ENCODE measurements at places on chromosomes 1 and 21.

- no peak for DNase-seq
Measured at GRCh38 chr21:41967708-41968107, 13.9 kb upstream of the C2CD2 start.

GRCh38 chr1:171877701-171878100, 36.4 kb downstream of the DNM3 start:
- peak; percentile 62 for DNase-seq

DNA sequence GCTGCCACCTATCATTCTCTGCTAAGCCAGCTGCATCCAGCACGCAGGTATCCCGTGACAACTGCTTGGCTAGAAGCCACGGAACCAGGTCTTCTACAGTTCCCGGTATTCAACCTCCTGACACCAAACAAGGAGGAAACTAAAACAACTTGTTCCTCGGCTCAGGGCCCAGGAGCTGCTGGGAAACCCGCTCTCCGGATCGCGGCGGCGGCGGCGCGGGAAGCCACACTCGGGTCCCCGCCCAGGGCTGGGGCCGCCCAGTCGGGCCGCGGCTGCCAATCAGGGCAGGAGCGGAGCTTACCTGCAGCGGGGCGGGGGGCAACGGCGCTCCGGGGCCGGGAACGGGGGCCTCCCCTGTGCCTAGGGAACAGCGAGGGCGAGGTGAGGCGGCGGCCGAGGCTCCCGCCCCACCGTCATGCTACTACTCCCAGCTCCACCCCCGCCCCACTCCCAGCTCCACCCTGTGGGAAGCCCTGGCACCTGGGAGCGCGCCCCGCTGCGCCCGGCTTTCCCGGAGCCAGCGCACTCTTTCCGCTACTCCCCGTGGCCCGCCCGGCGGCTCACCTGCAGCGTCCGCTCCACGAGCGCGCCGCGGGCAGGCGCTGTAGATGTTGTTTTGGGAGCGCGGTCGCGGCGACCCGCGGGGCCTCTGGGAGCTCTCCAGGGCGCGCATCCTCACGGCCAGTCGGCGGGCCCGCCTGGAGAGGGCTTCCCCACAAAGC, 12.1 kb downstream of the IL24 start:
- DNase-seq = no peak

DNA sequence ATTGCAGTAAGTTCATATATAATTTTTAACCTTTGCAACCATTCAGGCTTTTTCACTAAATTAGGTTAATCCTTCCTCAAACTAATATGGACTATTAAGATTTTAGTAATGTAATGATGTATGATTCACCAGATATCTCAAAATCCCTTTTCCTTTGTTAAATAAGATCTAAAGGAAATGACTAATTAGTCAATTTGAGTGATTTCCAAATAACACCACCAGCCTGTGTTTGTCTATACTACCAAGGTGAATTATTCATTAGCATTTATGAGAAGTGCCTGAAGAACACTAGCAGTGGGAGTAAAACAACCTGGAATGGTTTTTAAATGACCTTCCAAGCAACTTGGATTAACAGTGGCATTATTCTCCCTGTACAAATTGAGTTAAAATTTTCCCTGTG, 670.6 kb upstream of the PKN2 start:
- no peak for DNase-seq

- DNase-seq = no peak
Measured at GRCh38 chr1:151334822-151335221, 7.6 kb upstream of the PI4KB start.

- no peak for DNase-seq
Measured at GRCh38 chr21:32314806-32315205, 16.2 kb downstream of the MRAP start.

DNA sequence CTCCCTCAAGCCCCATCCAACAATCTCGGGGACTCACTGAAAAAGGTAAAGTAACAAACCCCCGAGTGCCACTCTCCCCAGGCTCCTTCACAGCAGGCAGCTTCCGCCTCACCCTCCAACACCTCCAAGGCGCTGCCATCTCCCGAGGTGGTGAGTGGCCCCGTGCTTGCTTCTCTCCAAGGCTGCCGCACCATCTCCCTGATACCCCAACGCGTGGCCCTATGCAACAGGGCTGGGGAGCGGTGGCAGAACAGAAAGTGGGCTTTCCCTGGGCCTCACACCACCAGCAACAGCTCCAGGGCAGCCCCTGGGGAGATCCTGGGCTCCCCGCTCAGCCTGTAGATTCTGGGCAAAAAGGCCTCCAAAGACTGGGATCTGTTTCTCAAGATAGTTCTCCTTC, 105.1 kb downstream of the RAVER2 start:
- DNase-seq = no peak

GRCh38 chr1:181122222-181122621, 33.7 kb downstream of the IER5 start:
- DNase-seq = no peak

DNA sequence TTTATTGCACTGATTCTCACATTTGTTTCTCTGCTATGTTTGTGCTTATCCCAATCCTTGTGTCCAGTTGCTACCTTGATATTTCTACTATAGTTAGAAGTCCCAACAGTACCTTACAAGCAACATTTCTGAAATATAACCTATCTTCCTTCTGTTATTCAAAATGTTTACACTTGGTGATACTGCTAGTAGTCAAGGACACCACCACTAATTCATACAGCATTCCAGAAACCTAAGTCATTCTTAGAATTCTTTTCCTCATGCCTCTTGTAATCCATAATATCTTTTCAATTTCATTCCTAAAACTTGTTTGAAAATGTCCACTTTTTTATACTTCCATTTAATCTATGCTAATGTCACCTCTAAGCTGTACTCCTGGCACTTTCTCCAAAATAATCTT, 2132.1 kb downstream of the NCAM2 start:
- DNase-seq = no peak

- DNase-seq = no peak
Measured at GRCh38 chr1:173527151-173527826, 50.2 kb downstream of the PRDX6 start.

GRCh38 chr1:9835758-9836631, 12.2 kb upstream of the CLSTN1 start:
- DNase-seq = no peak
